ENCODE measurements at places on chromosomes 4 and X.

GRCh38 chrX:130885996-130886395 is 17.0 kb downstream of the ENOX2 start:
- no peak for DNase-seq

DNA sequence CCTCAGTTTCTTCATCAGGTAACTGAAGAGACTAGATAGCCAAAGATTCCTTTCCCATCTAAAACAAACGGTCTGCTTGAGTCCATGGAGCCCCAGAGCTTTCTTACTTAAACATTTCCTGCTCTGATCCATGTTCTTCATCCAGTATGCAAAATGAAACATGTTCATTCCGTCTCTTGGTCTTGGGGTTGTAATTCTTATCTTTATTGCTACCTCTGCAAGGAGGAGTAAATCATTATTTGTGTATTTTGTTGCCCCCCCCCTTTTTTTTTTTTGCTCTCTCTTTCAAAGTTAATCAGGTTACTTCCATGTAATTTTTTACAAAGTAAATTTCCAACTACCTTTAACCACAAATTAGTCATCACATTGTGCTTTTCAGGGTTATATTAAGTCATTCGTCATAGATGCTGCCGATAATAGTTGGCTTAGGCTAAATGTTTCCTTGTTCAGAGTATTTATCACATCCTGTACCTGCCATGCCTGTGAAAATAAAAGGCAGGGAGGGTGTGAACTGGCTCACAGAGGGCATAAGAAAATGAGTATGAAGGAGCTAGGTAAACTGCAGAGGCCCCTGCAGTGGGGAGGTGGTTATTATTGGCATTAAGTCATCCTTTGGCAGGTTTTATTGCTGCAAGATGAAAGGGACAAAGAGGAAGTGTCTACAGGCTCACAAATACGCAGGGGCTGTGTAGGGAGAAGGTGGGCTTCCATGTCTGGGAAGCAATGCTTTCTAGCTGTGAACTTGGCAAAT is 76.7 kb upstream of the HS3ST1 start:
- DNase-seq, result no peak

DNA sequence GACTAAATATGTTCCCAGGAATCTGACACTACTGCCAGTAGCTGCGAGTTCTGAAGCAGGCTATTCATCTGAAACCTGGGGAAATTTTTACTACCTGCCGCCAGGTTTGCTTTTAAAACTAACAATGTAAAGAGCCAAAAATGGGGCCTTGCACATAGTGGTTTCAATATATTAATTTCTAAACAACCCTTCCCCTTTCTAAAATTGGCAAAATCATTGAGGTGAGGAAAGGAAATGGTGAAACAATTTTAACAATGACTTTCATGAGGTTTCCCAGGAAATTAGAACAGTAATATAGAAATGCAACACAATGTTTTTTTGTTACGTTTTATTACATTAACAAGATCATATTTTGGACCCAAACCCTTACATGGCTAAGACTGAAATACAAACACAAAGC is 21.3 kb downstream of the FANCB start:
- no peak for DNase-seq

GRCh38 chr4:83890816-83891215 is 354.9 kb downstream of the GPAT3 start:
- DNase-seq, result no peak

DNA sequence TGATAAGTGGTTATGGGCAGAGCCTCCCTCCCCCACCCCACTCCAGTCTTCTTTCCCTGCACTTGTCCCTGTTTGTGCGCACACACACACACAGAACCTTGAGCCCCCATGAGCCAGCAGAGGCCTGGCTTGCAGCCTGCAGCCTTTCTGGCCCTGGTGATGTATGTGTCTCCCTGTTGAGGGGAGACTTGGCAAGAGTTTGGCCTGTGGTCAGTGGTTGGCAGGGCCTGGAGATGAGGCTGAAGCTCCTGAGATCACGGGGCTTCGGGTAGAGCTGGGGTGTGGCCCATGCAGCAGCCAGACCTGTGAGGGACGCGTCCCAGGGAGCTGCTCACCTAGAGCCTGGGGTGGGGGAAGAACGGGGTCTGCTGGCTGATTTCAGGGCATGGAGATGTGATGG is 2.3 kb downstream of the GPR173 start:
- DNase-seq, result no peak

DNA sequence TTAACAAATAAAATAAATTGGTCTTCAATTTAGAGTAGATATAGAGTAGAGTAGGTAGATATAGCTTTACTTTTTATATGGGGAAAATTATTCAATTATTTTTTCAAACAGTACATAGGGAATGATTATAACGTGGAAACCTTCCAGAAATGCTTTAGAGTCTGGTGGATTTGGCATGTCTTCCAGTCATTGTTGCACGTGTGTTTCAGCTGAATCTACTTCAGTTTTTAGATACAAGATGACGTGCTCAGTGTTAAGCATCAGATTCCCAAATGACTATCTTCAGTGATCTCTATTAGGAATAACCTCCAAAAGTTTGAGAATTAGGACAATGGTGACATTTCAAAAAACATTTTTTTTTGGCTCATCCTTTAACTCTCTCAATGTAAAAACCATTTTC is 616.9 kb downstream of the ANKRD50 start:
- DNase-seq, result no peak

DNA sequence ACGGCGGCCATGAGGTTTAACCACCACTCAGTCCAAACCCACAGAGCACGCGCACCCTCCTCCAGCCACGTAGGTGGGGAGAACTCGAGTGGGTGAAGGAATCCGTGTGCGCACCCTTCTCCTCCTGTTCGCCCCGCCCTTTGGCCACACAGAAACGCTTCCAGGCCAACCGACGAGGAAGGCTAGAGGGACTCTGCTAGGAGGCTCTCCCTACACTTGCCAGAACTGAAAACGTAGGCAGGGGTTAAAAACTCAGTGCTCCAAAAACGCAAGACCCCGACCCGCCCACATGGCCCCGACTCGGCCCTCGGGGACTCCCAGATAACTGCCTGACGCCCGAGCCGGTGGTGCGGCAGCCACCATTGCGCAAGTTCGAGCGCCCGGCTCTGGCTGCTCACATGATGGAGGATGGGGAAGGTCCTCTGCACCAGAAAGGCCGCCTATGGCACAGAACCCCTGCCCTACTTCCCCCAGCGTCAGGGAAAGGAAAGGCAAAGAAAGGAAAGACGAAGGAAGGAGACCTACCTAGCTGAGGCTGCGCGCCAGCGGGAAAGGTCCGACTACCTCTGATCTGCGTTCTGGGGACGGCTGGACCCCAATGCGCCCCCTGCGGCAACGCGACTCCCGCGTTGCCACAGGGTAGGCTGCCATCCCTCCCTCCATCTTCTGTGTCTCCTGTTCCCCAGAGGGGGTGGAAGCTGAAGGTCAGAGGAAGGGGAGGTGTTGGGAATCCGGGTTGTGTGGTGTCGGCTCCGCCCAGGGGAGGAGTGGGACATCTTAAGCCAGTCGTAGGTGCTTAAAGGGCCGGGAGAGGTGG is 201.9 kb upstream of the AGTR2 start:
- DNase-seq, result peak; percentile 57

- no peak for DNase-seq
Measured at GRCh38 chr4:13432453-13432852, 51.7 kb downstream of the RAB28 start.
